Activated CD4-positive, alpha-beta T cell treated with anti-CD3 and anti-CD28 coated beads for 24 hours (primary cell): ENCODE measurements at places on chromosomes 7 and 10.

DNA sequence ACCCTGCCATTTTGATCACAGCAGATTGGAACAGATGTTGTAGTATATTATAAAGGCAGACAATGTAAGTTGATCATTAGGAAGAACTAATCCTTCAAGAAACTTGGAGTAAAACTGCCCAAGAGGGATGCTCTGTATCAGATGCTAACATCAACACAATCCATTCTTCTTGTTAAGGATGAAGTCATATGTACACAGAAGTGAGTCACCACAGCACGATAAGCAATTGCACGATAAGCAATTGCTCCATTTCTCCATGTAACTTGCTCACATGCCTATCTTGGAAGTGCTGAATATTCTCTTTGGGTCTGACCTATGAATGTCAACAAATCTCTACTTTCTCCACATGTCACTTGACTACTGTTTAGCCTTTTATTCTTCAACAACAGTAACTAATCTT is 41.5 kb upstream of the DMTF1 start:
- DNase-seq: no peak

GRCh38 chr10:29603223-29603896 is 31.4 kb downstream of the SVIL start:
- no peak for DNase-seq

DNA sequence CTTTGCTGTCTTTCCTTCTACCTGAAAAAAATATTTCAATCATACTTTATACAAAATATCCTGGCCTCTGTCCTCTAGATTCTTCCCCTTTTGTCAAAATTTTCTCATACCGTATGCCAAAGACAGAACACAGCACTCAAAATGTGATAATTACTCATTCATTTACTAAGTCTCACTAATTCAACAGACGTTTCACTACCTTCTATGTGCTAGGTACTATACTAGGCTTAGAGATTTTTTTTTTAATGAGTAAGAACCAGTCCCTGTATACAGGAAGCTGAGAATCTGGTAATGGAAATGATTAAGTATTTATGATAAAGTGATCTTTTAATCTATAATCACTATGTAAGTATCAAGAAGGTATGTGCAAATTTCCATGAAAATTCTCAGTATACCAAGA is 128.0 kb downstream of the ELAPOR2 start:
- DNase-seq: no peak

- DNase-seq: no peak
Observed at GRCh38 chr10:33952692-33953360, 618.4 kb upstream of the NRP1 start.

GRCh38 chr7:108232076-108232475 is 101.9 kb upstream of the LAMB4 start:
- no peak for DNase-seq

DNA sequence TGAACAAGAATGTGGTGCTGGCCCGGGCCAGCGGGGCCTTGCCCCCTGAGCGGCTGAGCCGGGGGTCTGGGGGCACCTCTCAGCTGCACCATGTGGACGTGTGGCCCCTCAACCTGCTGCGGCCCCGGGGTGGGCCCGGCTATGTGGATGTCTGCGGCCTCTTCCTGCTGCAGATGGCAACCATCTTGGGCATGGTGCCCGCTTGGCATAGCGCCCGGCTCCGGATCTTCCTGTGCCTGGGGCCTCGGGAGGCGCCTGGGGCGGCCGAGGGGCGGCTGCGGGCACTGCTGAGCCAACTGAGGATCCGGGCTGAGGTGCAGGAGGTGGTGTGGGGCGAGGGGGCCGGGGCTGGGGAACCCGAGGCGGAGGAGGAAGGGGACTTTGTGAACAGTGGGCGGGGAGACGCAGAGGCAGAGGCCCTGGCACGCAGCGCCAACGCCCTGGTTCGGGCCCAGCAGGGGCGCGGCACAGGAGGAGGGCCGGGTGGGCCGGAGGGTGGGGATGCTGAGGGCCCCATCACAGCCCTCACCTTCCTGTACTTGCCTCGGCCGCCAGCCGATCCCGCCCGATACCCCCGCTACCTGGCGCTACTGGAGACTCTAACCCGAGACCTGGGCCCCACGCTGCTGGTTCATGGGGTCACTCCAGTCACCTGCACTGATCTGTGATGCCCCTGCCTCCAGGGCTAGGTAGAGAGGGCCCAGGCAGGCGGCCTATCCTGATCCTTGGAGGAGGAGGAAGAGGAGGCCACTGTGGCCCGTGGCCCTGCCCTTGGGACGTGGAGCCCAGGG is 1.1 kb upstream of the TRIP6 start:
- DNase-seq: no peak

- DNase-seq: no peak
Observed at GRCh38 chr7:114218283-114218682, 196.3 kb upstream of the FOXP2 start.

DNA sequence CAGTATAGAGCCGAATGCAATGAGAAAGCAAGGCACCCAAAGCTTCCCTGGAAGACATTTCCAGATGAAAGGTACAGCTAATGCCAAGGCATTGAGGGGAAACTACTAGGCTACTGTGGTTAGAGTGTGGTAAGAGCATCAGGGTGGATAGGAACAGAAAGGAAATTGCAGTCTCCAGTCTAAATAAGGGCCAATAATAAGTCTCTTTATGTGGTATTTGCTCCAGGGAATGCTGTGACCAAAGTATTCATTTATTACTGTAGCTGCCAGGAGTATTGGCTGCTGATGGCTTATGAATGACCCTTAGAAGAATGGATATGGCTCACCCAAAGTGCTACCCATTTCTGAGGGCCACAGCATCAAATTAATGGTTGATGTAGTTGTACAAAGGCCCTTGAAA is 30.1 kb upstream of the POT1 start:
- no peak for DNase-seq
